ENCODE measurements at places on chromosomes 3 and 15. TPM values are rescaled to one million over a fixed set of nuclear protein-coding genes. Genes with fewer than 3 reads are reported as not detected.

DNA sequence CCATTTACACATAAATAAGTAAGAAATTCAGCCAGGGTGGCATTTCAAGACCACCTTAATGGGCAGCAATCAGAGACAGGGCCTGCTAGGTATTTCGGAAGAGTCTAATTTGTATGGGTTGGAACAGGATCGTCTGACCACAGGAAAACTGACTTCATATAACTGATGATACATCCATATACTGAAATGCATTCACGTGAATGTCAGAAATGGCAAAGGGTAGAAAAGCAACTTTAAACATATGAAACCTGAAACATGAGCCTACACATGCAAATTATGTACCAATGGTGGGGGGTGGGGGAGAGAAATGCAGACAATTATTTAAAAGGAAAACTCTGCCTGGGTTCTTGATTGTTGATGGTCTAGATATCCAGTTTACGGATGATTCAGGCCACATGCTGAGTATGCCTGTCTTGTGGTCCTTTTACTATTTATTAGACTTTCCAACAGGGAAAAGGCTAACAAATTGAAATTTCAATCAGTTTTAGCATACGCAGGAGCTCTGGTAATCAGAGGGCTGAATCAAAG is 582.2 kb downstream of the FOXP1 start:
- DNase-seq: no peak

DNA sequence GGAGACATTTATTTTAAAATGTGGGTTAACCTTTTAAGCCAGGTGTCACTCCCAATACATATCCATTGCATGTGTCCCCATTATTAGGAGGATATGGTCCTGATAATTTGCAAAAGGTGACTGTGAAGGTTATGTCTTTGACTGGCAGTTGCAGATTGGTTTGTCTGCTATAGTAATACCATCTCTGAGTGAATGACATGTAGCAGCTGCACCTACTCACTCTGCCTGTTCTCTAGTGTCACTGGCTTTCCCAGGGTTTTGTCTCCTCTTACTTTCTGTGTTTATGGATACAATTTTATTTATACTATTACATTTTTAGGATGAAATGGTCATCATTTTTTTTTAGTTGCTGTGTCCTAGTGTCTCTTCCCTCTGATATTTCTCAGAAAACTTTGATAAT is 393.2 kb downstream of the C3orf38 start:
- no peak for DNase-seq

- no peak for DNase-seq
These were observed 236.5 kb downstream of the WDR72 start for GRCh38 chr15:53522991-53523390.

C3orf33 gene
- polyA plus RNA-seq: 7.1 TPM
